K562 (cell line): ENCODE measurements at places on chromosomes 2 and 18. TPM values are rescaled to one million over a fixed set of nuclear protein-coding genes. Genes with fewer than 3 reads are reported as not detected.

- no peak for DNase-seq
These were observed 141.3 kb downstream of the SEPTIN10 start for GRCh38 chr2:109472331-109472959.

DNA sequence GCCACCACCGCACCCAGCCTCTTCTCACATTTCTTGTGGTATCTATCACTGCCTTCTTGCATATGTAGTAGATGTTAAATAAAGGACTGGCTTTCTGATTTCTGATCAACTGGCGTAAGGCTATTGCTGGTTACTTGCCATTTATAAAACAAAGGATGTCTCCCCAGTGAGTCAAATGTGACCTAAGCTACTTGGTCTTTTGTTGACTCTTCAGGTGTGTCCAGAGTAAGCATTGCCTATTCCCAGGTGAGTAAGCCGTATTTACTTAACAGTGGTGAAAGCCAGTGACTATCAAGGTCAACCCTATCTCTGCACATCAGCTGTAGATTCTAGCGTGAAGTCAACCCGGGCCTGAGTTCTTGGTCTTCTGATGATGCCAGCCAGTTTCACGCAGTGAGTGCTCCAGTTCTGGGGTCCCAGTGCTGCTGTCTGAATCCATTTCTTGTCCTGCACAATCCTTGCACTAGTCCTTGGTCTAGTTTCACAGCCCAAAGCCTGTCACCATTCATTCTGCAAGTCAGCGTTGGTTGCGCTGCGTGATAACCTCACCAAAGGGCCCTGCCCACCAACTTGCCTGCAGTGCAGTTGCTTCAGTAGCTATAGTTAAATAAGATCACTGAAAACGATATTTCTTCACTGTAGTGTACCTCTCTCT, 120.2 kb downstream of the GBX2 start:
- no peak for DNase-seq

Gene HRH4
- polyA plus RNA-seq = not detected in 2 replicates

Gene SP5
- 0.67 and 0.99 TPM in 2 replicates for polyA plus RNA-seq

Gene GPR55
- polyA plus RNA-seq = 0.36 and 0.73 TPM in 2 replicates

DNA sequence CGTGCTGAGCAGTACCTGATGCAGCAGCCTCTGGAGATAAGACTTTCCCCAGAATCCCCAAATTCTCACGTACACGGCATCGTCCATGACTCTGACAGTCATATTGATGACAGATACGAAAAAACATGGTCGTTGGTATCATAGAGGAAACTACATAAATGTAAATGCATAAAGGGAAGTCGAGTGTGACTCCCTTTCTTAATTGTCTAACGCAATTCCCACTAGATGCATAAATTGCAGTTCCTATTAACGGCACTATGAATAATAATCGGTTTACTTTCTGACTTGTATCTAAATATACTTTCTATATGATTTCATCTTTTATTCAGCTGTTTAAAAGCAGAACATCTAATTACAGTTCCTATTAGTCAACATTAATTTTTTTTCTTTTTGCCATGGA, 322.6 kb upstream of the REV1 start:
- no peak for DNase-seq

GRCh38 chr2:232649033-232649432, 15.6 kb downstream of the EFHD1 start:
- no peak for DNase-seq

GRCh38 chr2:125852364-125852763, 803.6 kb upstream of the GYPC start:
- no peak for DNase-seq

DNA sequence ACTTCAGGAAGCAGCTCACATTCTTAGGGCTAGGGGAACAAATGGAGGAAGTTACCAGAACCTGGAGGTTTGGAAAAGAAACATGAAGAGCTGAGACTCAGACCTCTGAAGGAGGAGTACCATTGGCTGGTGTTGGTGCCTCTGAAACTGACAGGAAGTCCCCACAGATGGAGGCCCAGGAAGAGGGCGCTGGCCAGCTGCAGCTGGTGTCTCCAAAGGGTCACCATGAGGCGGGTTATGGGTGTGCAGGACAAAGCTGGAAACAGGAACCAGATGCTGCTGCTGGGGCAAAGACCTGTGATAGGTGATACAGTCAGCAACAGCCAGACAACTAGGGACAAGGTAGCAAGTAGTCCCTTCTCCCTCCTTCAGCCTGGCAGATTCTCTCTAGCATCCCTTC, 136.5 kb upstream of the SERPINE2 start:
- no peak for DNase-seq

GRCh38 chr2:39252888-39253518, 9.2 kb upstream of the CDKL4 start:
- DNase-seq = no peak

Gene SKOR2
- polyA plus RNA-seq = not detected in 2 replicates
